ENCODE measurements at places on chromosomes 16 and 17.

DNA sequence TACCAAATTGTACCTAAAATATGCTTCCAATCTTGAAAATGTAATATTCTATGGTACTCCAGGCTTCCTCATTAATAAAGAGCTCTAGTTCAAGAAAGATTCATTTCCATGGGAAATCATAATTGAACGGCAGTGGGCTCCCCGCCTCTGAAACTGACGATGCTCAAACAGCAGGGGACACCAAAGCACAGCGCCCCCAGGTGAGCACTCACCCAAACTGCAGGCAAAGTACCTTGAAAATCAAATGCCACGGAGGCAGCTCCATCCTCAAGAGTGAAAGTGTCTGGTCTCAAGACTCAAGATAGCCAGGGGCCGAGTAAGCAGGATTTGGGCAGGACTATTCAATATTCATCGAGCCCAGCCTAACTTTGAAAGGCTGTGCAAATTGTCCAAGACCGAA lies 217.4 kb upstream of the TNRC6C start:
- no peak for DNase-seq

- DNase-seq, result peak; percentile 63
These were observed 27.5 kb downstream of the ZFHX3 start for GRCh38 chr16:73020409-73020884.

GRCh38 chr17:61757168-61757567 lies 106.2 kb downstream of the BRIP1 start:
- DNase-seq, result no peak

GRCh38 chr17:64016974-64017373 lies 3.5 kb downstream of the ICAM2 start:
- DNase-seq, result no peak

DNA sequence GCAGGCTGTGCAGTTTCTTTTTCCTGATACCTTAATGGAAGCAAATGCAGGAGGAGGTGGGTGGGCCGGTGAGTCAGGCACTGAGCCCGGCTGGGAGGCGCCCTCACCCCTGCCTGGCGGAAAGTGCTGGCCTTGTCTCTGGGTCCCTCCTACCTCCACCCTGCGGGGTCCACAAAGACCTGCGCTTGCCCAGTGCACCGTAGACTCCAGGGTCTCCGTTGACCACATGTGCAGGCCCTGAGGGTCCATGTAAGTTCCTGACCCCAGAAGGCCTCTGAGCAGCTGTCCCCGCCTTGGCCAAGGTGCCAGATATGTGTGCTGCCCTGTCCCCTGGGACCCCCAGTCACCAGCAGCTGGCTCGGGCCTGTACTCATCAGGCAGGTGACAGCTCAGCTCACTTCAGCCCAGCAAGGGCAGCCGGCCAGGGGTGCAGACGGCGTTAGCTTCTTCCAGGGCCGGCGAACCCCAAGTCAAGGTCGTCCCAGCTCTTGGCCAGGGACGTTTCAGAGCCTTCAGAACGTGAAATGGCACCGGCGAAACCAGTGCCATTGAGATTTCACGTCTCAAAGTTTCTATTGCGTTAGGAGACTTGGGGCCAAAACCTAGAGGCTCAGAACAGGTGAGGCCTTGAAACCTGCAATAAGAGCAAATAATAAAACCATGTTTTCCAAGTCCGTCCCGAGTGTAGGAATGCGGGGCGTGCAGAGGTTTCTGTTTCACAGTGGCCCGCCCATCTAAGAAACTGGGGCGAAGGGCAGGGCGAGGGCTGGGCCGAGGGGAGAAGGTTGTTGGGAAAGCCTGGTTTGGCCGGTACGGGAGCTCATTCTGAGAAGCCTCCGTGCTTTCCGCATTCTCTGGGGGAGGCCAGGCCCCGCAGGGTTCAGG lies 12.1 kb downstream of the METRNL start:
- no peak for DNase-seq

DNA sequence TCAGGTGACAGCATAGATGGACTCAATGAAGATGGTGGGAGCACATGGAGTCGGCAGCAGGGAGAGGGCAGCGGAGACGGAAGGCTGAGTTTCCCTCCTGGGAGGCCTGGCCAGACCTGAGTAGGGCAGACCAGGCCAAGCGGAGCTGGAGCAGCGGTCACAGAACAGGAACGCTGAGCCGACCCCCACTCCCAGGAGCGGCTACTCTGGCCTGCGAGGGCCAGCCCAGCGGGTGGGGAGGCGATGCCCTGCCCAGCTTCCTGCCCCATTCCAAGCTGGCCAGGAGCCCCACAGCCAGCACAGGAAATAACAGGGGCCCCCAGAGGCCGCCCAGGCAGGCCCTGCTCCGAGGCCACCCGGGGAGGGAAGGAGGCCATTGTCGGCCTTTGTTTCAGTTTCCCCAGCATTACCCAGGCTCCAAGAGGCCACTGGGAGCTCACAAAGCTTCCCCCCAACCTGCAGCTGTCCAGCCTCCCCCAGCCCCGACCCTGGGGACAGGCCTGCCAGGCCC lies 79.8 kb downstream of the ZNF423 start:
- peak; percentile 28 for DNase-seq

DNA sequence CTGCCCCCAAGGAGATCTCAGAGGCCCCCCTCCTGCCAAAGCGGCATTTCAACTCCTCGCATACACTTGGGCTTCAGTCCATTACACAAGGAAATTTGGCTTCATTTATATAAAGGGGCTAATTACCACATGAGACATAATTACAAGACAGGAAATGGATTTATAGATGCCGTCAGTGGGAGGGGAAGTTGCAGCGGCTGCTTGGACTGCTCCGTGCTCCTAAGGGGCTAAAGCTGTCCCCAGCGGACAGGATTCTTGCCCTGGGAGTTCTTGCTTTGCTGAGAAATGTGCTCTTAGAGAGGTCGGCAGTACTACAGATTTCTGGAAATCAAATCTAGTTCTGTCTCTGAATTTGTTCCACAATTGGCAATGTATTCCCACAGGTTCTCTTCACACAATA lies 57.2 kb upstream of the NLK start:
- no peak for DNase-seq

DNA sequence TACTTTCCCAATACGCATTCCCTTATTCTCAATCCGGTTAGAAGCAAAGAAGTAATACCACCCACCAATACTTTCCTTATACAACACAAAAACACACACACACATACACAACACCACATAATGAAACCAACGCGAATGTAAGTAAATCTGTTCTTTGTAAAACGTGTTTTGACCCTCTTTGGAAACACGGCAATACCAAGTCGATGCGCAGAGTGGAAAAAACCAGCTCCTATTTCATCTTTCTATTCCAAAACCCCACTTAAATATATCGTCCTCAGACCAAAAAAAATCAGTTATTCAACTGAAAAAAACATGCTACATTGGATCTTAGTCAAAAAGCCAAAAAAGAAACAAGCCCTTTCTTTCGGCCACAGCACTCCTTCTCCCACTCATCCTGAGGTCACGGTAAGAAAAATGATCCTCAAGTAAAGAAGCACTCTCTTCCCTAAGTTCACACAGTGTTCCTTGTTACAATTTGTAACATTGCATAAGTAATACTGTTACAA lies 31.0 kb upstream of the ARL4D start:
- peak; percentile 39 for DNase-seq

GRCh38 chr17:3765981-3766380 lies 35.0 kb downstream of the ITGAE start:
- no peak for DNase-seq

DNA sequence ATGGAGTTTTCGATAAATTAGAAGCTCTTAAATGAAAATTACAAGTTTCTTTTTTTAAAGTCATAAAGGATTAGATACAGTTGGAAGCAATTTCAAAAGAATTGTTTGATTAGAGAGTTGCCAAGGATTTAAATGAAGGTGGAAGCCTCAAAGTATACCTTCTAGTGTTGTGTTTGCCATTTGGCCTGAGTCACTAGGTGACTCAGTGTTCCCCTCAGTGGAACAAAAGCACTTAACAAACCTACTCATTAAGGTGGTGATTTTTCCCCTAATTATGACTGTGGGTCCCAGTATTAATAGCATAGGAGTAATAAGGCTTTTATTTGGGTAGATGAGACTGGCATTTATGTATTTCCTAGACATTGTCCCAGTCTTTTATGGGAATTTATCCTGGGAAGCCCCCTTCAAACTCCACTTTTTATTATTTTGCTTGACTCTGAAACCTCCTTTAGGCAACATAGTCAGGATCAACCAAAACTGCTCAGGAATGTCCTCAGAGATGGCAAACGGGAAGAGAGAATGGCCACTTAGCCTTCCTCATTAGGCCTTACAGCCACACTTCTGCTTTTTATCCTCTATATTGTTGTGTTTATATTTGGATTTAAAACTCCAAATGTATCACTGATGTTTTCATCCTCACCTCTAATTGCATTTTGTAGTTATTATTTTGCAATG lies 161.0 kb downstream of the FTO start:
- DNase-seq, result no peak

GRCh38 chr17:64216000-64216337 lies 47.1 kb downstream of the TEX2 start:
- DNase-seq, result no peak

DNA sequence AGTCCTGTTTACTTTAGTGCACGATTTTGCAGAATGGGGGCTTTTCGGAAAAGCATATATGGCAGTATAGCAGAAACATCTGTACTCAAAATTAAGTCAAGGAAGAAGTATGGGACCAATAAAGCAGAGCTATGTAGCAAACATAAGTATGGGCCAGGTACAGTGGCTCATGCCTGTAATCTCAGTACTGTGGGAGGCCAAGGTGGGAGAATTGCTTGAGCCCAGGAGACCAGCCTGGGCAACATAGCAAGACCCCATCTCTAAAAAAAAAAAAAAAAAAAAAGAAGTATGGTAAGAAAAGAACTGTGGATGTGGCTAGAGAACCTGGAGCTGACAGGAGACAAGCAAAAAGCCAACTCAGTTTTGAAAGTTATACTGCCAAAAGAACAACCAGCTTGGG lies 36.1 kb downstream of the ZNF652 start:
- DNase-seq, result no peak

DNA sequence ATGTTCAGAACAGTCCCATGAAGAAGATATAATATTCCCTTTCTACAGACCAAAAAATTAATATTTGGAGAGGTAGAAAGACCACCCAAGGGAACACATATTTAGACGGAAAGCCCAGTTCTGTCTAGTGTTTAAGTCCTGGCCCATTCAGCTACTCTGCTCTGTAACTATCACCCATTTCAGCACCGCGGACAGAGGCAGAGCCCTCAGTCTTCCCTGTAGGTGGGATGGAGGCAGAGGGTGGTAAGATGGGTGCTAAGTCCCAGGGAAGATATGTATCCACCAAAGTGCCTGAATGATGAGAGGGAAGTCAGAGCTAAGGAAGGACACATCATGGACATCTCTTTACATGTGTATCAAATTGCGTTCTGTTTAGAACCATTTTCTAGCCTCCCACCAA lies 27.8 kb upstream of the C16orf78 start:
- DNase-seq, result no peak

GRCh38 chr17:73271072-73271471 lies 9.4 kb upstream of the CPSF4L start:
- DNase-seq, result no peak

DNA sequence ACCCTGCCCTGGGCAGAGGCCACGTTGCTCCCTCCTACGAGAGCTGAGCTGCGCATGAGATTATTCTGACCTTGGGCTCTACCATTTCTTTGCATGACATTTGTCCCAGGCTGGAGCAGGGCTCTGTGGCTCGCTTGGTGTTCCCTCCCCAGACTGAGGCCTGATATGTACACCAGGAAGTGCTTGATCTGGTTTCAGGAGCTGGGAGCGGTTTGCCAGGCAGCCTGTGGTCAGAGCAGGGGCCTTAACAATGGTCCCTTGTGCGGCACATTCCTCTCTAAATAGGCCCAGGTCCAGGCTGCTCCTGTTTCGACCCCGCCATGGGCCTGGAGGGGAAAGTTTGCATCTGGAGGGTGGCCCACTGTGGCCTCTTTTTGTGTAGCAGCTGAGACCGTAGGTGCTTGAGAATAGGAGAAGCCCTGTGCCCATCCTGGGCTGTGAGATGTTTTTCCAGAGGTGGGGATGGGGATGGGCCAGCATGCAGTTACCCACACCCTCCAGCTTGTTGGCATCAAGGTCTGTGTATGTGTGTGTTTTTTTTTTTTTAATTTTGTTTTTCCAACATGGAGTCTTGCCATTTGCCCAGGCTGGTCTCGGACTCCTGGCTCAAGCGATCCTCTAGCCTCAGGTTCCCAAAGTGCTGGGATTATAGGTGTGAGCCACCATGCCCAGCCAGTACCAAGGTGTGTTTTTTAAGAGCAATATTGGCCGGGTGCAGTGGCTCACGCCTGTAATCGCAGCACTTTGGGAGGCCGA lies 253.9 kb downstream of the SEC14L1 start:
- DNase-seq, result no peak

- DNase-seq, result no peak
These were observed 9.1 kb downstream of the MPRIP start for GRCh38 chr17:17051380-17051779.

DNA sequence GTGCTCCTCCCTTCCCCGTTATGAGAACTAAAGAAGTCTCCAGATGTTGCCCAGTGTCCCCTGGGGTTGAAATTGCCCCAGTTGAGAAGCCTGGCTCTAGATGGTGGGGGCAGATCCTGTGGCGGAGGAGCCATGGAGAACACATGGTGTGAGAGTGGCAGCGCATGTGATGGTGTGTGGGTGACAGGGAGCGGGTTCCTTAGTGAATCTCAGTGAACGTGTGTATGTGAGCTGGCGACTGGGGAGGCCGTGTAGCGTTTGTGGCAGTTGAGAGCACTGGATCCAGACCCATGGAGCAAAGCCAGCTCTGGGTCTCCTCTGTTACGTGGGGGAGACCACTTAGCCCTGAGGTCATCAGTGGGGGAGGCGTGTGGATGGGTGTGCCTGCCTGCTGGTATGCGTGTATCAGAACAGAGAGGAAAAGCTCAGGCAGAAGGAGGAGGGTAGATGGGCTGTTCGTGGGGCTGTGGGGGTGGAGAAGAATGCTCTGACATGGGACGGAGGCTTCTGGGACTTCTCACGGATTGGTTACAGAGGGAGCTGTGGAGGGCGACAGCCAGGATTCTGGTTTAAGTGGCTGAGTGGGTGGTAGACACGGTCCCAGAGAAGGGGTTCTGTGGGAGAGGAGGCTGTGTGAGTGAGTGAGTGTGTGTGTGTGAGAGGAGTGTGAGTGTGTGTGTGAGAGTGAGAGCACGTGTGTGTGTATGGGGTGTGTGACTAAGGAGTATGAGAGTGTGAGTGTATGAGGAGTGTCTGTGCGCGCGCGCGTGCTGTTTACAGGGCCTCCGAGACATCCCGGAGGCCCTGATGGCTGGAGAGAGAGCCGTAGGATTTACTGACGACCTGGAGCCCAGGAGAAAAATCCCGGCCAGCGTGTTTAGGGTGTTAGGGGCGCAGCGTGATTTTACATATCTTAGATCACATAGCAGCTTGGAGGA lies 193.8 kb downstream of the SNX29 start:
- no peak for DNase-seq

- DNase-seq, result no peak
These were observed 7.6 kb downstream of the PHB1 start for GRCh38 chr17:49407086-49407485.

- DNase-seq, result no peak
These were observed 8.1 kb upstream of the KIFC3 start for GRCh38 chr16:57810197-57811031.
